Airway epithelial cell (primary cell): ENCODE measurements at places on chromosomes 6 and 20. TPM values are rescaled to one million over a fixed set of nuclear protein-coding genes. Genes with fewer than 3 reads are reported as not detected.

SLC32A1 gene
- total RNA-seq = not detected in 2 replicates

TXLNB gene
- total RNA-seq = not detected in 2 replicates

MUC21 gene
- total RNA-seq = 0.14 TPM in 1 of 2 replicates, not detected in the other

BFSP1 gene
- total RNA-seq = 3.0 and 3.3 TPM in 2 replicates

ADA gene
- total RNA-seq = 22.1 and 29.6 TPM in 2 replicates

NTSR1 gene
- 1.4 and 1.6 TPM in 2 replicates for total RNA-seq

KCNK5 gene
- total RNA-seq = 0.07 TPM in 1 of 2 replicates, not detected in the other

INSM1 gene
- not detected in 2 replicates for total RNA-seq

ISM1 gene
- total RNA-seq = 0.28 TPM in 1 of 2 replicates, not detected in the other

MYH7B gene
- under 0.01 TPM in 1 of 2 replicates, not detected in the other for total RNA-seq

CFAP61 gene
- total RNA-seq = 0.05 TPM in 1 of 2 replicates, not detected in the other

SAMD10 gene
- total RNA-seq = 11.1 and 11.6 TPM in 2 replicates

GTSF1L gene
- total RNA-seq = not detected in 2 replicates

VWA7 gene
- 1.6 and 2.8 TPM in 2 replicates for total RNA-seq

RIN2 gene
- total RNA-seq = 39.3 and 51.2 TPM in 2 replicates

SNAI1 gene
- not detected in 2 replicates for total RNA-seq

RIPOR3 gene
- 0.05 and 0.56 TPM in 2 replicates for total RNA-seq

MTHFD1L gene
- 37.5 and 38.2 TPM in 2 replicates for total RNA-seq

CLDN20 gene
- total RNA-seq = 0.14 TPM in 1 of 2 replicates, not detected in the other

CYP39A1 gene
- total RNA-seq = 1.8 and 2.4 TPM in 2 replicates

ADGRF1 gene
- total RNA-seq = 23.5 and 24.3 TPM in 2 replicates

HCRTR2 gene
- not detected in 2 replicates for total RNA-seq

MEP1A gene
- 0.14 and 0.21 TPM in 2 replicates for total RNA-seq

MRPS26 gene
- total RNA-seq = 91.3 and 98.8 TPM in 2 replicates
